HT1080 (cell line): ENCODE measurements at places on chromosomes 3 and 15. TPM values are rescaled to one million over a fixed set of nuclear protein-coding genes. Genes with fewer than 3 reads are reported as not detected.
A peak's percentile ranks its signal among the peaks of the same experiment; 100 is the strongest.

ARMC8 gene
- 37.5 and 41.5 TPM in 2 replicates for total RNA-seq

GXYLT2 gene
- total RNA-seq: 8.0 and 11.3 TPM in 2 replicates

PDZRN3 gene
- 0.33 and 0.55 TPM in 2 replicates for total RNA-seq

ALG1L2 gene
- total RNA-seq: not detected in 2 replicates

CD96 gene
- 0.07 and 0.14 TPM in 2 replicates for total RNA-seq

CACNA1D gene
- not detected in 2 replicates for total RNA-seq

LRRC31 gene
- not detected in 2 replicates for total RNA-seq

TMEM266 gene
- 0.08 and 0.17 TPM in 2 replicates for total RNA-seq

LRRN1 gene
- total RNA-seq: 0.16 TPM in 1 of 2 replicates, not detected in the other

THRB gene
- total RNA-seq: 0.69 and 1.3 TPM in 2 replicates

DNA sequence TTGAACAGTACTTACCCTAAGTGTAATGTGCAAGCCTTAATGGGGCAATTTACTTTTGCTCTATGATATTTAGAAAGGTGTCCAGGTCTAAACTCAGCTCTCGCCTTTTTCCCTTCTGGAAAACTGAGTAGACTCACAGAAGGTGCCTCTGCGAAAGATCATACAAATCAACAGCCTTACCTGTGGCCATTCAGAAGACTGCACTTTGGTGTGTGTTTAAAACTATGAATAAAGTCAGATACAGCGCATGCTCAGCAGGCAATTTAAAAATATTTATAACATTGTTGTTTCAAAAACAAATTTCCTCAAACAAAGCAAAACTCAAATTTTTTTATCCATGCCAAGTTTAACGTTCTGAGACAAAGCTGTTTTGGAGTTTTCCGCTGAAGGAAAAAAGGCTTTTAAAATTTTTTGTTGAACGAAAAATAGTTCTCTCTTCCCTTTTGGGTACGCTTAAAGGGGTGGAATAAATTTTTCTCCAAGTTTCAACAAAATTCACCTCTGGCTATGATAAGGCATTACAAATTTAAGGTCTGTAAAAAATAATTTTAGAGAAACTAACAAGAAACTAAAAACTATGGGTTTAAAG, 156.3 kb downstream of the TIGIT start:
- no peak for DNase-seq

DNA sequence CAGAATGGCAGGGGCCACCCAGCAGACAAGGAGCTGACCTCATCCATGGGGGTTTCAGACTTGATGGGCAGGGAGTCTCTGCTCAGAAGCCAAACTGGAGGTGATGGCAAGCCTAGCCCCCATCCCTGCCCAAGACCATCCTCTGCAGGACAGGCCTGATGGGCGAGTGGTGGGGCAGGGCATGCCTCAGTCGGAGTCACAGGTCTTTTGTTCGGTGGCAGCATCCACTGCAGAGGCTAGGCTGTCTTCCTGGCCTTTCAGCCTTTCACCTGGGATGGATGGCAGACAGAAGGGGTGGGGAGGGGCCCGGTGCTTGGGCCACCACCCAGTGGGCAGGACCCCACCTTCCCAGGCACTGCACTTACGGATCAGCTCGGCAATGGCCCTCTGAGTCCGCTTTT, 44.4 kb downstream of the PTH1R start:
- DNase-seq: no peak

DNA sequence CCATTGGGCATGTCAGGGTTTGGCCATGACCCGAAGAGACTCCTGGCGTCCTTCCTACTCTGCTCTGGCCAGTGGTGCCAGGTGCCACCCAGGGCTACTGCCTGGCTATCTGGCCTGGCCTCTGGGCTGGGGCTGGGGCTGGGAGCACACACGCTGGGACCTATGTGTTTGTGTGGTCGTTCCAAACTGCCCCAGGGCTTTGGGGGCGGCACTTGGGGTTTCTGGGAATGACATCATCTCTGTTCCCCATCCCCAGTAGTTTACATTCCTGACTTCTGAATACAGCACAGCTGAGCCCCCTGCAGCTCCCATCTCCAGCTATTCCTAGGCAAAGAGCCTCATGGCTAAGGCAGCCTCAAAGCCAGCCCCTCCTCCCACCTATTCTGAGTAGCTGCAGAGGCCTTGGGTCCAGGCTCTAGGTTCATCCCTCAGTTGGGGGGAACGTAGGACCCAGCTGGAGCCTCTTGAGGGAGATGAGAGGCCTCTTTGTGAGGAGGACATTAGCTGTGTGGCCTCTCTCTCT, 24.3 kb downstream of the PLEKHO2 start:
- DNase-seq: peak; percentile 54

DNA sequence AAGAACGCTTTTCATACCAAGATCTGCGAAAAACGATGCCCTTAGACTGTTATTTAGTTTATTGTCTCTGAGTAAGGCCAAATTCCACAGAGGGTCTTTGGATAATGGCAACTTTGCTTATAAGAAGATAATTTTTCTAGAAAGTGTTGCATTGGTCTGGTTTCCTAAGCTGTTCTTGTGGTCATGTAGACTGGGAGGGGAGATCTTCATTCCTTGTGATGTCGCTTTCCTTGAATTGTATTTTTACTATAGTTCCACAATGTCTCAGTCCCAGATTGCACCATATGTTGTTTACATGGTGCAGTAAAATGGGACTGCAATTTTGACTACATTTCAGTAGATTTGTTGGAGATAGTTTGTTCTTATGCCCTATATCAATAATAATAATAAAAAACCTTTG, 28.8 kb upstream of the ST3GAL6 start:
- DNase-seq: no peak

GRCh38 chr3:85960793-85961192, 1002.0 kb downstream of the CADM2 start:
- no peak for DNase-seq

DNA sequence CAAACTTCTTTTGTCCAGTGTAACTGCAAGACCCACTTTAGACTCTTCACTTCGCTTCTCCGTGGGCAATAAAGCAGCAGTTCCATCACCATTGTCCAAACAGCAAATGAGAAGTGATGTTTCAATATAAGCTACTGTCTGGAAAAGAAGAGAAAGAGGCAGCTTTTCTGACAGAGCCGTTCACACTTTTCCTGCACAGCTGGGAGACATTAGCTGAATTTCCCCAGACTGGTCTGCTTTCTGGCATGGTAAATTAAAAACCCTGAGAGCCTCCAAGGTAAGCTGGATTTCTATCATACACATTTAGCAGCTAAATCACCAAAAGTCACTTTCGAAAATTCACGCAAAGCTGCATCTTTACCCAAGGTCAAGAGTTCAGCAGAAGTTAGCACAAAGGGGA, 108.5 kb upstream of the CMC1 start:
- DNase-seq: no peak

DNA sequence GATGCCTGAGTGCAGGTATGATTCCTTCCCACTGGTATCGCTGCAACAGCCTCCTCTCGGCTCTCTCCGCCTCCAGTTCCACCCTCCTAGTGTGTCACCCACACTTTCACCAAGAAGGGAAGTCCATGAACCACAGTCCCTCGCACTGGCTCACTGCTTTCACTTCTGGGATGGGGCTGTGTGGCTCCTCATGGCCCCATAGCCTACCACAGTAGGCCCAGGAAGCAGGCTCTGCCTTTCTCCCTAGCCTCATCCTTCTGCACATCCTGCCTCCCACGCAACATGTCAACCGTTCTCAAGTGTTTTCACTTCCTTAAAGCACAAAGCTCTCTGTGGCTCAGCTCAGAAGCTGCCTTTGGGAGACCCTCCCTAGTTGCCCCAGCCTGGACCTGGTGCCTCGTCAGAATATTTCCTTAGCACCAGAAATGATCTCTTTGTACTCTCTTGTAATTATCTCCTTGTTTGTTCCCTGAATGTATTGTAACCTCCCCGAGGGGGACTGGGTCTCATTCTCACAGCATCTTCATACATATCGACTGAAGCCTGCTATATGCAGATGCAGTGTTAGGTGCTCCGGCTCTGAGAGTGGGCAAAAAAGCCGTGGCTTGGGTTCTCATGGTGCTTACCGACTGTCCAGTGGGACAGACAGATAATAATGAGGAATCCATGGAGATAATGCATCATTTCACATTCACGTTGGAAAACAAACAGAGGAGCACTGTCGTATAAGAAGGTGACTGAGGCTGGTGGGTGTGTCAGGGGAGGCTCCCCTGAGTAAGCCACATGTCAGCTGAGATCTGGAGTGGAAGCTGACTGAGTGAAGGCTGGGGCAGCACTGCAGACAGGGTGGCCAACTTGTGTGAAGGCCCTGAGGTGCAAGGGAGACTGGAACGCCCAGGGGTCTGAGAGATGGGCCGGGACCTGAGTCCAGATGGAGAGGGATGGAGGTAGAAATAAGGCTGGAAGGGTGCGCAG, 107.1 kb downstream of the DGKG start:
- DNase-seq: peak; percentile 28

- no peak for DNase-seq
Measured at GRCh38 chr3:193859195-193859594, 266.2 kb downstream of the OPA1 start.

DNA sequence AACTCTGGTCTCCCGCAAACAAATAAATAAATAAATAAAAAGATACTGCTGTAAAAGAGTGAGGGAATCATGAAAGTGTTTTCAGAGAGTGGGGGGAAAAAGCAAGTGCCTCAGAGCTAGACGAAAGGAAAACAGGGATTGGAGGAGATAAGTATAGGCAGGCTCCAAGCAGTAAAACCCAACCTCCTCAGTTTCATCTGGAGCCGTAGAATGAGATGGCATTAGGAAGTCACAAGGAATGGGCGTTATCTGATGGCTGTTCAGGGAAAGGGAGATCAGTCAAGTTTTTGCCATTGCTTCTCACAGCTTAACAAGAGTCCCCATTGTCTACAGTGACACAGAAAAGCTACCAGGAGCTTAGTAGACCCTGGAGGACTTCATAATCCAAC, 451.5 kb upstream of the PPP2R3A start:
- no peak for DNase-seq

DNA sequence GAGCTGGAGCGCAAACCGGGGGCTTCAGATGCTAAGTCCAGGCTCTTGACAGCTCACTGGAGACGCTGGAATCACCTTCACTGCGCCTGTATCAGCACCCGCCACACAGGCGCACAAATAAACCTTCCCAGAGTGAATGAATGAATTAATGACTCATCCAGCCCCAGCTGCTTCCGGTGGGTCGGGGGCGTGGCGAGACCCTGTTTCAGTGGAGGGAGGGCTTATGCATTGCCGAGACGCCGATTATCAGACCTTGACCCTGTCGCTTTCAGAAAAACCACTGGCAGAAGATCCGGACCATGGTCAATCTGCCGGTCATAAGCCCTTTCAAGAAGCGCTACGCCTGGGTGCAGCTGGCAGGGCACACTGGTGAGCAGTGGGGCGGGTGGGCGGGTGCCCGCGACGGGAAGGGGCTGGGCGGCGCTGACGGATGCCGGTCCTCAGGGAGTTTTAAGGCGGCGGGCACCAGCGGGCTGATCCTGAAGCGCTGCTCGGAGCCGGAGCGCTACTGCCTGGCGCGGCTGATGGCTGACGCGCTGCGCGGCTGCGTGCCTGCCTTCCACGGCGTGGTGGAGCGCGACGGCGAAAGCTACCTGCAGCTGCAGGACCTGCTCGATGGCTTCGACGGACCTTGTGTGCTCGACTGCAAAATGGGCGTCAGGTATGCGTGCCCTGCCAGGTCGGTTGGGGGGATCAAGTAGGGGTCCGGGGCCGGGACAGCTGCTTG, 7.7 kb downstream of the ITPKA start:
- DNase-seq: no peak

DNA sequence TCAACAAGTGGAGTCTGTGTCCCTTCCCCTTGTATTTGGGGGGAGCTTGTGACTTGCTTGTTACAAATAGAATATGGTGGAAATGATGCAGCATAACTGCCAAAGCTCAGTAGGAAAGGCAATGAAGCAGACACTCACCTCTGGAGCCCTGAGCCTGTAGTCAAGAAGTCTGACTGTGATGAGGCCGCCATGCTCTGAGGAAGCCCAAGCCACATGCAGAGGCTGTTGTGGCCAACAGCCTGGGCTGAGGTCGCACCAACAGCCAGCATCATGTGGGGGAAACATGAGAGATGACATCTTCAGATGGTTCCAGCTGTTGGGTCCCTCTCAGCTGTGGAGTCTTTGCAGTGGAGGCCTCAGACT, 161.4 kb downstream of the CHSY1 start:
- DNase-seq: no peak

DNA sequence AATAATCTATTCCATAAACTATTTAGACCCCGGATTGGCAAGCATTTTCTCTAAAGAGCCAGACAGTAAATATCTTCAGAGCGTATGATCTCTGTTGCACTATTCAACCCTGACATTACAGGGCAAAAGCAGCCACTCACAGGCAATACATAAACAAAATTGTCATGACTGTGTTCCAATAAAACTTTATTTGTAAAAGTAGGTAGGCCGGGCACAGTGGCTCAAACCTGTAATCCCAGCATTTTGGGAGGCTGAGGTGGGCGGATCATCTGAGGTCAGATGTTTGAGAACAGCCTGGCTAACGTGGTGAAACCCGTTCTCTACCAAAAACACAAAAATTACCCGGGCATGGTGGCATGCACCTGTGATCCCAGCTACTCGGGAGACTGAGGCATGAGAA, 66.5 kb downstream of the ADAMTS9 start:
- DNase-seq: no peak

DNA sequence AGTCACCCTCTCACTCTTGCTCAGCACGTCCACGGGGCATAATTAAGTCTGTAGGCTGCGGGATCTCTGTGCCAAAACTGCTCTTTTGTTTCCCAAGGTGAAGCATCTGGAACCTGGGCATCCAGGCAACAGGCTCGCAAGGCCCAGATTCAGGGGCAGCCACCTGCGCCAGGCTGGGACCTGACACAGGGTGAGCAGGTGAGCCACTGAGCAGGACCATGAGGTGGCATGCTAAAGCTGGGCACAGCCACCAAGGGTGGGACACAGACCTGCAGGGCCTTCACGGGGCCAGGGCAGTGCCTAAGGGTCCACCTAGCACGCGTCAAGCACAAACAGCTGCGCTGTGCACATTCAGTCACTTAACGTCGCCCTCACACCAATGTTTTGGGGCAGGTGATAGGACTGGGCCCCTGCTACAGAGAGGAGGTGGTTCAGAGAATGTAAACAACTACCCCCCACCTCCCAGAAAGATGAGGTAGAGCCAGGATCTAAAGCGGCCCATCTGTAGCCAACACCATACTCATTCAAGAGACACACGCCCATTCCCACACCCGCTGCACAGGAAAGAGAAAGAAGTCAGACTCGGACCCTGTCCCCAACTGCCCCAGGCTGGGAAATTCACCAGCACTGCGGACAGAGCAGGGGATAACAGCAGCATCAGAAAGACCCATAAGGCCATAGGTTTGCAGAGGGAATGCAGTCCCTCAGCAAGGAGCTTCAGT, 16.3 kb downstream of the XXYLT1 start:
- no peak for DNase-seq
